ENCODE measurements at places on chromosomes 5 and 9. TPM values are rescaled to one million over a fixed set of nuclear protein-coding genes. Genes with fewer than 3 reads are reported as not detected.

GRCh38 chr5:1294835-1295649 lies at the start of gene TERT:
TSS of gene TERT (minus strand) at chr5:1295068. CDS start at chr5:1294989, 79 bp downstream.
- peak; percentile 47 for DNase-seq

The SLC25A25 gene
- total RNA-seq = 19.0 TPM

- DNase-seq = peak; percentile 53
Measured at GRCh38 chr5:173456751-173457171, 128.5 kb upstream of the STC2 start.

- DNase-seq = no peak
Measured at GRCh38 chr5:63439537-63439936, 522.7 kb downstream of the HTR1A start.

DNA sequence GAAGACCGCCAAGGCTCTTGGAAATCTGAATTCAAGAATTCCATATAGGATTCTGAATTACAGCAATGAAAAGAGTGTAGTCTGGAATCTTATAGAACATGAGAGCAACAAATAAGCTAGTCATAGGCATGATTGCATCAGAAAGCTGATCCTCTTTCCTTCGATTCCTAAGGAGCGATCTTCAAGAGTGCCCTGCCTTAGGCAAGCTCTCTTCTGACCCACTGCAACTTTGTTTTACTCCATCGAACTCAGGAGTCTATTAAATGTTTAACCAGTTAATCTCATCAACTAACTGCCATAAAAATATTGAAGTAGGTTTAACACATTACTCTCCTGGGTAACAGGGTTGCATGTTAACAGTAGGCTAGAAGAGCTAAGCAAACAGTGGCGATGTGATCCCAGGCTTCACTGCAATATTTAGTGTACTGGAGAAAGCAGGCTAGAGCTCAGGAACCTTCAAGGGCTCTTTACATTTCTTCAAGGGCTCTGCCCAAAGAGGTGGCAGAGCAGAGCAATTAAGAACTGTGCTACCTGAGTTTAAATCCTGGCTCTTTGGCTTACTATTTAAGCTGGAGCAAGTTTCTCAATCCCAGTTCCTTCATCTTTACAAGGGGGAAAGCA lies 146.3 kb downstream of the RORB start:
- no peak for DNase-seq

DNA sequence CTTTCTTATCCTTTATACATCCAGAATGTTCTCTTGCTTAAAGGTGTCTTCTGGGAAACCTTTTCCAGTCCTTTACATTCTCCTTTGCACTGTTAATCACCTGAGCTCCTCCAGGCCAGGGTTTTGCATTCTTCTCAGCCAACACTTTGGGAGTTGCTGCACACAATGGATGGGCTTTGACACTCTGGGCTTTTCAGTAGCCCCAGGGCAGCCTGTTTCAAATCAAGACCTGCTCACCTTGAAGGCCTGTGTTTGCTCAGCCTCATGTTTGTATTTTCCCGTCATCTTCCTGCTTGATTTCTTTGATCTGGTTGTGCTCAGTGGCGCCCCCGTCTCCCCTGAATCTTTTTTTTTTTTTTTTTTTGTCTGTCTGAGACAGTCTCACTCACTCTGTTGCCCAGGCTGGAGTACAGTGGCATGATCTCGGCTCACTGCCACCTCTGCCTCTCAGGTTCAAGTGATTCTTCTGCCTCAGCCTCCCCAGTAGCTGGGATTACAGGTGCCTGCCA lies 41.0 kb downstream of the DMRT1 start:
- no peak for DNase-seq
